Activated T-cell treated with anti-CD3 and anti-CD28 coated beads for 24 hours (primary cell): ENCODE measurements at places on chromosomes 6 and 20.
A peak's percentile ranks its signal among the peaks of the same experiment; 100 is the strongest.

GRCh38 chr6:21149470-21149869, 444.1 kb upstream of the SOX4 start:
- no peak for DNase-seq

DNA sequence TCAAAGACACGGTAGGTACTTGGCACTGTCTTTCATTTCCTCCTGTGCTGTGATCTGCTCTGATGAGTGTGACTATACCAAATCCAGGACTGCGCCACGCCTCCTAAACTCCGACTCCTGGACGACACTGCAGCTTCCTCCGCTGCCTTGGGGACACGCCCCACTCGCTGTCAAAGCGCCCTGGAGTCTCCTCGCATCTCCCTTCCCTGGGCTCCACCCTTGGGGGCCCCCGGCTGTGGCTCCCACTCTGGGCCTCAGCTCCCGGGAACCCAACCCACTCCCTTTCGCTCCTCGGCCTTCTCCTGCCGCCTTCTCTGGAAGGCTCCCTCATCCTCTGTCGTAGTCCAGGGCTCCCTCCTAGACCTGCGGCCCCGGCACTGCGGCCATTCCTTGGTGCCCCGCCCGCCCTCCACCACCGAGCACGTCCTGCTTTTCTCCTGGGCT, 61.2 kb downstream of the RSPH3 start:
- peak; percentile 21 for DNase-seq

GRCh38 chr6:154960299-154960843, 34.7 kb upstream of the TIAM2 start:
- DNase-seq: no peak

DNA sequence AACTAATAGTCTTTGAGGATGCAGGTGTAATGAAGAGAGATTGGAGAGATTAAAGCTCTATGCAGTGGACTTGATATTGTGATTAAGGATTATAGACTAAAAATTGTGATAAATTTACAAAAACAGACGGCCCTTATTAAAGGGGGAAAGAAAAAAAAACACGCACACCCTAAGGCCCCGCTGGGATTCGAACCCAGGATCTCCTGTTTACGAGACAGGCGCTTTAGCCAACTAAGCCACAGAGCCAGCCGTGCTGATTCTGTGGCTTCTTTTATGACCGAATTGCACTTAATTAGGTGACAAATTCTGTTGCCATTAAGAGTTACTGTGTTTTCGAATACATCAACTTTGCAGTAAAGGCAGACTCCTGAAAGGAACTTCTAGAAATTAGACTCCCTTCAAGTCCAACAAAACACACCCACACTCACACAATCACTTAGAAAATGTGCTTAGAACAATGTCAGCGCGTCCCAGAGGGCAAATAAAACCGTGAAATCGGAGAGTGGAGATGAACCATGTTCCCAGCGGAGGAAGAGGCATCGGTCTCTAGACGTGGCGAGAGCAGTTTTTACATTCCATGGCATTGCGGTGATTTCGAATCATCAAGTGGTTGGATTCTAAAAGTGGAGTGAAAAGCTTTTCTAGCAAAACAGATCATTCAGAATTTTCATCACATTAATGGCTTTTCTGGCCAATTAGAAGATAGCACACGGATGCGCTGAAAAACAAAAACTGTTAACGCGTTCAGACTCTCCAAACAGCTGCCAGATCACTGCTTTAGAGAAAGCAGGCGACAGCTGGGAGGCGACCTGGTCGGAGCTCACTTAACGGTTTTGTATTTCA, 122.6 kb downstream of the GPX5 start:
- peak; percentile 72 for DNase-seq

DNA sequence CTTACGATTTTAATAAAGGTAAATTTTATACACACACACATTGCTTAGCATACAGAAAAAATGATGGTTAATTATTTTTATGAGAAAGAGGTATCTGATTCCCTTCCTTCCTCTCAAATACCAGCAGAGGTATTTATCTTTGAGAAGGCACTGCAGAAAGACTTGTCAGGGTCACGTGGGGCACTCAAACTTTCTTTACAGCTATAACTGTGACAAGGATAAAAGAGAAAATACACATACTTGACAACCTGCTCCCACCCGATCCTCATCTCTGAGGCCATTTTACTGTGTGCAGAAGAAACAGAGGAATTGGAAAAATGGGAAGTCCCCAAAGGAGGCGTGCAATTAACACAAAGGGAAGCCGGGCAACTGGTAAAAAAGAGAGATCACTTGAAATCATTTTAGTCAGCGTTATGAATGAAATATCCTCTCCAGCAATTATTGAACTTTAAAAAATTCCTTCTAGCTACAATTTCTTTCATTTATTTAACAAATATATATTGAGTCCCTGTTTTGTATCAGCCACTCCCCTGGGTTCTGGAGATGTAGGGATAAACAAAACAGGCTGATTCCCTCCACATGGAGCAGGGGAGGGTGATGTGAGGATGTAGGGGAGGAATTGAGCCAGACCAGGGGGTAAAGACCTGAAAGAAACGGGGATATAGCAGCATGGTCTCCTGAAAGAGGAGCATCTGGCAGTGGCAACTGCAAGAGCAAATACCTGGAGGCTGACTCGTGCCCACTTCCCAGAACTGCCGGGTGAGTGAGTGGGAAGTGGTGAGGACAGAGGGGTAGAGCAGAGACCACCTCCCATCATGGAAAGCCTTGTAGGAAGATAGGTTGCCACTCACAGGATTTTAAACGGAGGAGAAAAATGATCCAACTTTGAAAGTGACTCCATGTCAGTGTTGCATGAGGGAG, 510.3 kb downstream of the KIF16B start:
- no peak for DNase-seq

GRCh38 chr6:46961232-46961631, 39.5 kb upstream of the ADGRF5 start:
- no peak for DNase-seq

DNA sequence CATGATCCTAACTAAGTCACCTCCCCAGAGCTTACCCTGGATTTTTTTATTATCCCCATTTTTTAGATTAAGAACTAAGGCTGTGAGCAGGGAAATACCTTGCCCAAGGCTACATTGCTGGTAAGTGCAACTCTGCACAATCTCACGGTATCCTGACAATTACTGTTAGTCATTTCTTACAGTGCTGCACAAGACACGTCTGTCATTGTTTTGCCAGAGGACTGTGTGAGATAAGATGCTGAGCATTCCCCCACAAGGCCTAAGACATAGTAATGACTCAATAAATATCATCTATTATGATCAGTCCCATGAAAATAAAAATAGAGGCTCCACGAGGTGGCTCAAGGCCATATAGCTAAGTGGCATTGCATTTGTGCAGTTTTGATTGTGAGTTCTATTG, 21.0 kb downstream of the PFDN4 start:
- no peak for DNase-seq

GRCh38 chr6:11606332-11606731, 68.8 kb downstream of the TMEM170B start:
- DNase-seq: no peak

DNA sequence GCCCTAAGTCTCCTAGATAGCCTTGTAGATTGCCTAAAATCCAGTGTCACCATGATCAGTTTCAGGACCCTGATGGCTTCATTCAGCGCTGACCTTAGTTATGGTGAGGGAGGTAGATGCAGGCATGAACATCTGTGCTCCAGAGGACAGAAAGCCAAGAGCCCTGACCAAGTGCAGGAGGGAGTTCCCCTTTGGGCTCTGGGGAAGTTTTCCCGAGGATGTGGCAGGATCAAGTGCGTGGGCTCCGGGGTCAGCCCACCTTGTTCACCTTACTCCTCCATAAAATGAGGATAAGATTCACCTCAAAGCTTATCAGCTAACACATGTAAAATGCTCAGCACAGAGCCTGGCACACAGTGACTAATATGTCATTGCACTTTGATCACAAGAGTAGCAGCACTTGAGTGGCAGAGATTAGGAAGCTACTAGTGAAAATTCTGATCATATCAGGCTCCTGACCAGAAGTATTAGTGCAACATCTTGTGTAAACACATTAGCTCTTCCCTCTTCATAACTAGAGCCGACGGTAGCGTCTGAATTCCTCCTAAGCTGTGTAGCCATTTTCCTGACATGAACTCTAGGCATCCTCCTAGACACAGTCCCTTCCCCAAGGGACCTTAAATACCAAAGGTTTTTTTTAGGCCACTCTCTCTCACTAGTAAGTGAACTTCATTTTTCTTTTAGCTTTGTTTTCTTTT, 125.2 kb downstream of the SULF2 start:
- DNase-seq: no peak

- no peak for DNase-seq
Measured at GRCh38 chr6:105207524-105208269, 27.9 kb upstream of the POPDC3 start.

GRCh38 chr6:13486679-13487121, 700 bp downstream of the GFOD1 start:
- peak; percentile 61 for DNase-seq

GRCh38 chr6:41697861-41698781, 37.3 kb downstream of the TFEB start:
- DNase-seq: no peak

DNA sequence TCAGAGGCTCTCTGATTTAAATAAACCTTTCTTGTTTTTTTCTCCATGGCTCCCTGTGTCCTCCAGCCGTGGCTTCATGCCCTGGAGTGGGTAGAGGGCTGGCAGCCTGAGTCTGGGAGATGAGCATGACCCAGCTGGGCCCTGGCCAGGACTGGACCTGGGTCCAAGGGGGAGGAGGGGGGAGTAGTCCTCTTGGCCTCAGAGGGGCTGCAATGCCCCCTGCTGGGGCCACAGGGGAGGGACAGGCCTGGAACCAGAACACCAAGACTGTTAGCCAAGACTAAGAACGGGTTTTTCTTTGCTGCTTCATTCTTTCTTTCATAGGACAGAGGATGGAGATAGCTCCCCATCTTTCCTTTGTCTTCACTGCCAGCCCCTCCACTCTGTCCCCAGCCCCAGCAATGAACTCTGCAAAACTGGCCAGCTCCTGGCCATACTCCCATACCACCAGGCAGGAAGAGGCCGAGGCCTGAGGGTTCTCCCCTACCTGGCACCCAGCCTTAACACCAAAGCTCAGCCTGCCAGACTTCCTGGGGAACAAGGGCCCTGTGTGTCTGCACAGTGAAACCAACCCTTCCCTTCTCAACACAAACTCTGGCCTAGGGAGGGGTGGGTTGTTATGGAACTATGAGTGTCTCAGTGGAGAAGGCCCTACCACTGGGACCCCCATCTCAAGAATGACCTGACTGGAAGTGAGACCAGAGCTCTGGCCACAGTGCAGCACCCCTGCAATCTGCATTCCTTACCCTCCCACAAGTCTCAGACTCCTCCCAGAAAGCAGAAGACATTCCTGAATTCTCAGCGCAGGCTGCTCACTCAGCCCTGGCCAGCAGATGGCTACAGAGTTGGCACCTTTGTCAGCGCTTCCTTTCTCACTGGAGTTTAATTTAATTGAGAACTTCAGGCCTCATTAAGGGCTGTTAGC, 11.0 kb downstream of the SLC29A1 start:
- no peak for DNase-seq
